ENCODE measurements at places on chromosomes 2 and 18.

GRCh38 chr2:62441421-62441820 lies 64.6 kb downstream of the TMEM17 start:
- DNase-seq = no peak

DNA sequence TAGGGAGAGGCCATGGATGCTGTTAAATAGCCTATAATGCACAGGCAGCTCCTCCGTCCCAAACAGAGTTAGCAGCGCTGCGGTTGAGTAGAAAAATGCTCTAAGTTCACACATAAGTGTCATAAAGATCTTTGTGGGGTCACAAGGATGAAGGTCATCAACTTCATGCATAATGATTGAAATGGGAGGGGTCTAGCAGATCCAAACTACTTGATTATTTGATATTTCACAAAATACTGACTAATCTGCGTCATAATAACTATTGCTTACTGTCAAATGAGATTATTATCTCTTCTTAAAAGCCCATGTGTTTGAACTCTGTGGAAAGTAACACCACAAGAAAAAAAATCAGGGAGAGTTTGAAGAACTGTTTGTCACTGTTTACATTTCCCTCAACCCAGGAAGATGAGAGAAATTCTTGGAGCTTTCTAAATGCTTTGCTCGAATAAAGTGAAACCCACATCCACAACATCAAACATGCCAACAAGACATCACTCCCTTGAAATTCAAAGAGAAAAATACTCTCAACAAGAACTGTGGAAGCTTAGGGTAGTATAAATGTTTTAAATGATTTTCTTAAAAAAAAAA lies 50.5 kb upstream of the CREB1 start:
- no peak for DNase-seq

DNA sequence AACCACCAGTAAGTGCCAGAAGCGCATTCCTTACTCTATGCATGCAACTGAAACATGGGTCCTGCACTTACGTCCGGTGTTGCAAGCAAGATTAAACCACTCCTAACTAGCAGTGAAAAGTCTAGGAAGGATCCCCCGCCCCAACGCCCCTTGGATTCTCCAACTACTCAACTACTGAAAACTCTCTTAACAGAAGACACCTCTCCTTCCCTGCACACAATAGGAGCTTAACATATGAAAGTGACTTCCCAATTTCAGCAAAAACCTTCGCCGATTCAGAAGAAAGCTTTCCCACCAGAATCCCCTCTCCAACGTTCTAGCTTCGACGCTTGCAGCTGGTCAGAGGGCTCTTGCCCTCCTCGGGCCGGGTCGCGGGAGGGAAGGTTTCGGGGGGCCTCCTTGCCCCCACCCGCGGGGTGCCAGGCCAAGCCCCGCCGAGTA lies 578 bp downstream of the IWS1 start:
- DNase-seq = no peak

GRCh38 chr2:222535477-222535876 lies 111.1 kb downstream of the SGPP2 start:
- no peak for DNase-seq

- DNase-seq = no peak
Measured at GRCh38 chr2:31166925-31167324, 28.7 kb upstream of the GALNT14 start.

DNA sequence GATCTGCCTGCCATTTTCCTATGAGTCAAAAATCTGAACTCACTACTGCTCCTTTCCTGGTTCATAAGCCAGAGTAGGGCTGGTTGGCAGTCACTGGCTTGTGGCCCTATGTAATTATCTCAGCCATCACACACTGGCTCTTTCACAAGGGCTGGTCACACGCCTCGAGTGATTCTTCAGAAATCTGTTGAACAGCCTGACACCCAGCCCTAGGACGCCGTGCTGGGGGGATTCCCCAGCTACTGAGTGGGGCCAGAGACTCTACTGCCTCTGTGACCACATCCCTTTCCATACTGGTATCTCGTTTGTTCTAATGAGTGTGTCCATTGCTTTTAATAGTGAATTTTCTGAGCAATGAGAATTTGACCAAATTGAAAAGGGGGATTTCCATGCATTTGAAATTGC lies 45.8 kb upstream of the RBM44 start:
- DNase-seq = no peak

- DNase-seq = no peak
Measured at GRCh38 chr2:133326652-133327397, 241.4 kb downstream of the NCKAP5 start.

DNA sequence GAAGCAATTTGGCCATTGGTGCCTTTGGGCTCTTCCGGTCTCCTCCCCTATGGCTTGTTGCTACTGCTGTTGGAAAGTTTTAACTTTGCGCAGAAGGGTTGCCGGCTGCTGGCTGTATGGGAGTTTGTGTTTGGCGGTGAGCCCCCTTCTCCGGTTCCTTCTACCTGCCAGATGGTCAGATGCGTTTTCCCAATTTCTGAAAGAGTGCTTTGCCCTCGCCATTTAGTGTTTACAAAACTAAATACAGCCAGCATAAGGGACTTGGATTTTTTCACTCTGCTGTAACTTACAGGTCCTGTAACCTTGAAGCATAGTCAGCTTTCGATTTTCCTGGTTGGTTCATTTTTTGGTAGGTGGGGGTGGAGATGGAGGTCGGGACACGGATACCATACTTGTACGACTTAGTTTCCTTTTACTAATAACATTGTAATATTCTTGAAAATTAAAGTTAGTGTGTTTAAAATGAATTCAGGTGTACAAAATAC lies 604 bp downstream of the COQ10B start:
- DNase-seq = no peak

DNA sequence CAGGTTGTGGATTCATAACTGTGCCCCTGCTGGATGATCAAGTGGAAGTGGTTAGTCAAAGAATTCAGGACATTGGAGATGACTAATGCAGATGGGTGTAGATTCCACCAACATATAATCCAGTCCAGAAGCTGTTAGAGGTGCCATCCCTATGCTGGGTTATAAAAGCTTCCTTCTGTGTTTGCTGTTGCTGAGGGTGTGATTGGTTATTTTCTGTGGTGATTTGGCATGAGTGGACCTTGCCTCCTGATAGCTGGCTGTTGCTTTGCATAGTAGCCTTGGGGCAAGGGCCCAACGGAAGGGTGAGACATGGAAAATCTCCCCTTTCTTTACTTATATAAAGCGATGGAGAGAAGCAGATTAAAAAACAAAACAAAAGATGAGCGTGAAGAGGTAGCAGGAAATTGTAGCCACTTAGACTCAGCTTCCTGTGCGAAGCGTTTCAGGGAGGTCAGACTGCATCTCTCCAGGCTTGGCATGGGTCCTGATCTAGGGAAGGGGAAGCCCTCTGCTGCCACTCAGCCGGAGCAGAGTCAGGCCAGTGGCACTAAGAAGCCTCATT lies 190.4 kb downstream of the FMNL2 start:
- no peak for DNase-seq

DNA sequence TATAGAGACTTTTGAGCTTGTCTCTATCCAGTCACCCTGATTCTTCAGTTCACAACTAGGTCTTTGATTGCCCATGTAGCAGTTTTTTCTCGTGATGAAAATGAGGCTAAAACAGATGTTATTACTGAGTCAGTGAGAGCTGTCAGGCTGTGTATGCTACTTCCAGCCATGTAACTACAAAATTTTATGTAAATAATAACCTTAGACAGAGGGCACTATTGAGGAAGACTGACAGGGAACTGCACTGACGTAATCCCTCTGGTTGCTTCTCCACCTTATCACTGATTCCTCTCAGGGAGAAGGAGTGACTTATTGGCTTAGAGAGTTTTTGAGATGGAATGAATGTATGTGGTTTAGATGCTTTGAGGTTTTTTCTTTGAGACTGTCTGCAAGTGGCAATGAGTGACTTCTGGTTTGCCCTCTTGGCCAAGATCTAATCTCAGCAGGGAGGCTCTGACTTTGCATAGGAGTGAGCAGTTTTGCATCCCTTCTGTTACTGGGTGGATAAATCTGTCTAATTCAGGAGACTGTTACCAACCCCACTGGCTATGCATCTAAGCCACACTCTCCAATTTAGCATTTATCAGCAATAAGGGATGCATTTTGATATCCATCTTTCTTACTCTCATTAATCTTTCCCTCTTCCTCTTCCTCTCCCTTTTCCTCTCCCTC lies 555.2 kb upstream of the FANCL start:
- no peak for DNase-seq

DNA sequence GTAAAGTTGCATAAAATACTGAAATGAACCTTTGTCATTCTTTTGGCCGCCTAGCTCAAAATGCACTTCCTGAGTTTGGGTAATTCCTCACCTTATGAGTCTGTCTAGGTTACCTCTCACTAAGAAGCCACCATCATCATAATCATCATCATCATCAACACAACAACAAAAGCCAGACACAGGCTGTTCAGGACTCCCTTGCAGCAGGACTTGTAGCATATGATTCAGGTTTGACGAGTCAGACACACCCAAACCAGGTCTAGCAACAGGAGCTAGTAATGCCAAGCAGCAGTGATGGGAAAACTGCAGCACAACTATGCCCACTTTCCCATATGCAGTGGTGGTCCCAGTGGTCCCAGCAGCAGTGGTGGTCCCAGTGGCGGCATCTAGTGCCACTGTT lies 2.8 kb upstream of the SGO2 start:
- no peak for DNase-seq

- no peak for DNase-seq
Measured at GRCh38 chr2:64120008-64120407, 24.2 kb downstream of the PELI1 start.

DNA sequence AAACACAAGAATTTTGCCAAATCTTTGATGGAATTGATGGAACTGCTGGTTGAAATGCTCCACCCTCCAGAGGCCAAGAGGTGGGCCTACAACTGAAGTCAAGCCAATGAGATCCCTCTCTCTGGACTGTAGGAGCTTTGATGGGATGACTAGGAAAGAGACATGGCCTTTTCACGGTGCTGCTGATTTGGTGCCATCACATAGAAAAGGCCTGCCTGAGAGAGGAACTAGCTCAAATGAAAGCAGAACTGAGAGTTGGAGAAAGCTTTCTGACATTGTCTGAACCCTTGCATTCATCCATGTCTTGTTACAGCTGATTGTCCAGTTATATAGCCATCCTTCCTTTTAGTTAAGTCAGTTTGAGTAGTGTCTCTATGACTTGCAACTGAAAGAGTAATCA lies 283.8 kb upstream of the LYPD1 start:
- DNase-seq = no peak

- no peak for DNase-seq
Measured at GRCh38 chr2:66058675-66059074, 376.2 kb upstream of the MEIS1 start.

DNA sequence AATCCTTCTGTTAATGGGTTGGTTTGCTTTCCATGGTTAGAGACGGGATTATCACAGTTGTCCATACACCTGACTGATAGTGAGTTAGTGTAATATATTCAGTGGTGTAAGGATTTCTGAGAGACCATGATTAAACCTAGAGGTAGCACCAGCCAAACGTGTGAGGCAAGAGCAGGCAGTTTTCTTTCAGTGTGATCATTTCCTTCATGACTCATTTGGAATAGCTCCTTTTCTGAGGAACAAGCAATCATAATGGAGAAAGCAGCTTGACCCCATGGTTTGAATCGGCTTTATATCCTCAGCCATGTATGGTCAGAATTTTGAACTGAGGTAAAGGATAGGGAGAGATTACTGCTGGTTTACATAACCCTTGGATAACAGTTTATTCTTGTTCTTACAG lies 2.9 kb downstream of the MXD1 start:
- no peak for DNase-seq

DNA sequence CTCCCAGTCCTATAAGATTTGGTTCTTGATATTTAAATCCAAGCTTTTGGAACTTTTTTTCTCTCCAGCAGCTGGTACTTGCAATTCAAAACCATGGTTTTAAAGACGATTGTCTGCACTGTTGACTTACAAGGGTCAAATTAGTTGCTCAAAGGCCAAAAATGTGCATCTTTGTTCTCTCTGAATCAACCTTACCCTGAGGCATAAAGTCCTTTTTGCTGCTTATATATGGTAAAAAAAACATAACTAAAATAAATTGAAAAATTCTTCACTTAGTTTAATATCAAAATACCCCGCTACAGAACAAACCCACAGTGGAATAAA lies 592.7 kb downstream of the XIRP2 start:
- no peak for DNase-seq

DNA sequence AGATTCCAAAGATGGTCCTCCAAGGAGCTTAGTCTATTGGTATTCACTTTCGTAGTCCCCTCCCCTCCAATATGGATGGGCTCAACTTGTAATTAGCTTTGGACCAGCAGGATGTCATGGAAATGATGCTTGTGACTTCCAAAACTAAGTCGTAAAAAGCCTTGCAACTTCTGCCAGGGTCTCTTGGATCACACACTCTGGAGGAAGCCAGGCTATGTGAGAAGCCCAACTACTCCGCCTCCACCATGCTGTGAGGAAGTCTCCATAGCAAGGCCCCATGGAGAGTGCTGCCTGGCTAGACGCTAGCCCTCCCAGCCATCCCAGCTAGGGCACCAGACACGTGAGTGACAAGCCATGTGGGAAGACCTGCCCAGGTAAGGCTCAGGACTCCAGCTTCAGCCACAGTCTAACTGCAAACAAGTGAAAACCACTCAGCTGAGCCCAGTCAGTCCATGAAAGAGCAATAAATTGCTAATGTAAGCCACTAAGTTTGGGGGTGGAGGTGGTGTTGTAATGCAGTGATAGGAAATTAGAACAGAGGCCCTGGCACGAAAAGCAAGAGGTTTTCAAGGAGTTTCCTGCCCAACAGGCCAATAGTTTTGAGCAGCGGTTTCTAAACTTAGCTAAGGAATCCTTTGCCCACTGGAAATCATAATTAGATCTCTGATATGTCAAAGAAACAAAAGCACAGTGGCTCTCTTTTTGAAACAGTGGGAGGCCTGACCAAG lies 77.5 kb upstream of the GLI2 start:
- DNase-seq = no peak

GRCh38 chr2:37287966-37288365 lies 36.7 kb downstream of the PRKD3 start:
- DNase-seq = no peak

DNA sequence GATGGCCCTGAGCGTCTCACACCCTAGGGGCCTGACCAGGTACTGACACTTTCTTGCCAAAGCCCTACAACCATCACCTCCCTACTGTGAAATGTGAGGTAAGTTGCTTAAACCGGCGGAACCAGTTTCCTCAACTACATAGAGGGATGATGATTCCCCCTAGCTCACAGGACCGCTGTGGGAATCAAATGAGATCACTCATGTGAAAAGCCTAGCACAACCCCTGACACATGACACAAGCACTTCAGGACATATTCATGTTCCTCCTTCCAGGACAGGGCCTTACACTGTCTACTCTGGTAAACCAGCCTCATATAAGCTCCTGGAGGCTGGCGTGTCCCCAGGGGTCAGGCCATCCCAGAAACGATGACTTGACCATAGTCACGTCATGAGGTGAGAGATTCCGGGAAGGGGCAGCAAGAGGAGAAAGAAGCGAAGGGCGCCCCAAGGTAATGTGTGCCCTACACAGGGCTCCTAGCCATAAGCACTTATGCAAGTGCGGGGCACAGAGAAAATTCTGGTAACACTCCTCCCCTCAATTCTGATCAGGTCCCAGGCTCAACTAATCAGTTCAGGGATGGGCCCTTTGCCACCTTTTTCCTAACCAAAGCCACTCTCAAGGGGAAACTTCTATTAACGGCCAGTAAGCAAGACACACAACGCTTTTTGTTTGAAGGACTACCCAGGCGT lies 49.5 kb downstream of the C2orf42 start:
- DNase-seq = peak; percentile 49

Measured in chondrocyte (in vitro differentiated cells).